ENCODE measurements at places on chromosomes 11 and 22.

DNA sequence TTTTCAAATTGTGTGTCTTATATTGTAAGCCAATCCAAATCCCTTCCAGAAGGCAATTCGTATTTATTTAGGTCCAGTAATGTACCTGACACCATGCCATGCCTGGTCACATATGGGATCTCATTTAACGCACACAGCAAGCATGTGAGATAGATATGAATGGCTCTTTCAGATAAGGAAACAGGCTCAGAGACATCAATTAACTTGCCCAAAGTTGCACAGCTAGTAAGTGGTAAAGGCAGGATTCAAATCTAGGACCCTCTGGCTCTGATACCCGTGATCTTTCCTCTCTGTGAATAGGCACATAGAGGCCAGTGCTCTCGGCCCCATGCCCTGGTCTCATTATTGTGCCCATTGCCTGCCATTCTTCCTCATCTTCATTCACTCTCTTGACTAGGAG is 34.3 kb downstream of the KCNJ4 start:
- no peak for DNase-seq

DNA sequence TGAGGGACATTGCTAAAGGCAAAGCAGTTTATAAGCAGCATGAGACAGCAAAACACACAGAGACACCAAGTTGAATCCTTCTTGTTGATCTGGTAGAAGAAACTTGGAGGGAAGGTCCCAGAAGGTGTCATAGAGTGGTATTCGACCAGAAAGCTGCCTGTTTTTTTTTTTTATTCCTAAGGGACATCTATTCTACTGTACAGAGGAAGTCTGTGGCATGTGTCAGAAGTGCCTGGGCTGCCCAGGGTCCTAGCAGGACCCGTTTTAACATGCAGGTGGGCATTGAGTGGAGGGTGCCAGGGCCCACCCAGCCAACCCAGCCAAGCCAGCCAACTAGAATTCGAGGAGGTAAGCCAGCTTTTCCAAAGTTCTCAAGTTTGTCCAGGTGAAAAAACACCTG is 68.0 kb upstream of the ATXN10 start:
- no peak for DNase-seq

DNA sequence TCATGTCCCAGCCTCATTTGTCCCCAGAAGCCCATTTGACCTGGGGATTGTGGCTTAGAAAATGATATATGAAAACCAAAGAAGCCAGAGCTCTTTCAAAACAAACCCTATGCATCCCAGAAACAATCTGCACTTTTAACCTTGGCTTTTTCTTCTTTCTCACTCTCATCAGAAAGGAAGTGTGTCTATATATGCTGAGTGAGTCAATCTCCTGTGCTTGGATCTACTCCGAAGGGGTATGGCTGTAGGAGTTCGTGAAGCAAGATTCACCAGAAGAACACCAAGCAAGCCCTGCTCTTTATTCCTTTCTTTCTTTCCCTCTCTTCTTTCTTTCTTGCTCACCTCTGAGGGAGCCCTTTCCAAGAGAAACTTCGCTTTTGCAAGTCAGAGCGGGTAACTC is 636 bp downstream of the PAMR1 start:
- DNase-seq: no peak

DNA sequence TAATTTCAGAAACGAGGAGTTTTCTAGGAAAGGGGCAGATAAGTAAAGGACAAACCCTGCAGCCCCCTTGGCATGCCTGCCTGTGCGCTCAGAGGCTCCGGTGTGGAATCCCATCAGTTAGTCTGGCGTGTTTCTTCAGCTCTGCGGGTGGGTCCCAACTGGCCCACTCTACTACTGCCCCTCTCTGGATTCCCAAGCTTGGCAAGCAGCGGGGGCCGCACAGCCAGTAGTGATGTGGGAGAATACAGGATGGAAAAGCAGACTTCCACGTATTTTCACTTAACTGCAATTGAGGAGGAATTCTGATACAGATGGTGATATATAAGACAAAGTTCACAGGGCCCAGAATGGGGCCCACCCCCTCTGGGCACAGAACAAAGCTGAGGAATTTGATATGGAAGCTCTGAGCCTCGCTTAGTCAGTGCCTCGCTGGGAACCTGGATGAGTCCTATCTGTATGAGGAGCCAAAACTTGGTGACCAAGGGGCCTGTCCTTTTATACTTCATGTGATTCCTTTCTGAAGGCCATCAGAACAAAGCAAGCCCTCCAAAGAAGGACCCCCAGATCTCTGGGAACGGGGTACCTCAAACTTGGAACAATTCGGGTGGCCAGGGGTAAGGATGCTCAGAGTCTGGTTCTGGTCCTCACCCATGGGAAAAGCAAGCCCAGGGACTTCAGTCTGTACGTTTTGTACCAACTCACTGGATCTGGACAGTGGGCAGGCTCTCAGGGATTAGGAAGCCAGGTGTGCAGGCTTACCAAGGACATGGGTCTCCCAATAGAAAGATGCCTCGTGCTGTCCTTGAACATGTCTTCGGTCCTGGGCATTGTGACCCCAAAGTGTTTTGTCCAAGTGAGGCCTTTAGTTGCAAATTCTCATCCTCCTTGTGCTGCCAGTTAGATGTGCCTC is 26.0 kb downstream of the RELT start:
- DNase-seq: no peak

- no peak for DNase-seq
Measured at GRCh38 chr11:88553204-88553603, 215.7 kb upstream of the CTSC start.

- DNase-seq: peak; percentile 4
Measured at GRCh38 chr11:113474362-113475159, 637 bp downstream of the DRD2 start.

DNA sequence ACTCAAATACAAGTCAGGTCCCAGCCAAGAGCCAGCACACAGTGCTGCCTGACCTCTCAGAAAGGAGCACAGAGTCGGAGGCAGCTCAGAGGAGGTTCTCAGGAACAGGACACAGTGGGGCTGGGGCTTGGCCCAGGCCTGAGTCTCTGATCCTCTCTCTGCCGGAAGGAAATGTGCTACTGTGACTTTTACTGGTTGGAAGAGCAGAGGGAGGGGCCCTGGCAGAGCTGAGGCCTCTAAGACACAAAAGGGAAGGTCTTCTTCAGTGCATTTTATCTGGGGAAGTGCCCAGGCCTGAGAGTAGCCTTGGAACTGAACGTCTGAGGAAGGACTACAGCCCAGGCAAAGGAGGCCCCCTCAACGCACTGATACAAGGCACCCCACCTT is 16.2 kb upstream of the CASTOR1 start:
- DNase-seq: peak; percentile 25

- no peak for DNase-seq
Measured at GRCh38 chr11:47352556-47352955, at the start of gene MYBPC3. Gene MYBPC3 (minus strand): TSS chr11:47352702. CDS start chr11:47352647, 55 bp downstream.

DNA sequence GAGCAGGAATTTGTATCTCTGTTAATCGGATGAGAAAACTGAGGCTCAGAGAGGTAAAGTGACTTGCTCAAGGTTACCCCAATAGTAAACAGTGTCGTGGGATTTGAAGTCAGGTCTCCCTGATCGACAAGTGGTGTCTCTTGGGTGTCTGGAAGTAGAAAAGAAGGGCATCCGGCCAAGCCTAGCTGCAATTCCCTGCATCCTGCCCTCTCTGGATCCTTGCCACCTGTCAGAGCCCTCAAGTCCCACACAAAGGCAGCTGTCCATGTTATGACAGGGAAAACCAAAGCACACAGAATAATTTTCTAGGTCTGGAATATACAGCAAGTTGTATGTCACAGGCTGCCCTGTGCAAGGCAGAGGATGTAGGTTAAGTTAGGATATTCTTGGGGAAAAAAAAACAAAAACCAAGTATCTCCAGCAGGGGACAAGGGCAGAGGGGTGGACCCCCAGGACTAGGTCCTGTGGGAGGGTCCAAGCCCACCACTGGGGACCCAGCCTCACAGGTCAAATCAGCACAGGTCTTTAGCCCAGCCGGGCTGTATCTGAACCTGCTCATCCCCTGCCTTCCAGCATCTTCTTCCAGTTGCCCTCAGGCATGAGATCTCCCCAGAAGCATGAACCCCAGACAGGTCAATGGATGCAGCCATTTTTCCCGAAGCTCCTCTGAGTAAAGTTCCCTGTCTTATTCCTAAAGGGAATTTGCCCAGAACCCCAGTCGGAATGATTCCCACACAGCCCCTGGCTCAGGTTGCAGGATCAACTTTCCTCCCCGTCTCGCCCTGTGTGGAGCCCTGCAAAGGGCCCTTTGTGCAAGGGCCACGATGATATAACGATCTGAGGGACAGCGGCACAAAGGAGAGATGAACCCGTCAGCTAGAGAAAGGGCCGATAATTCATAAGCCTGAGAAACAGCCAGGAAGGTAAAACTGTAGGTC is 15.0 kb downstream of the USH1C start:
- DNase-seq: no peak

DNA sequence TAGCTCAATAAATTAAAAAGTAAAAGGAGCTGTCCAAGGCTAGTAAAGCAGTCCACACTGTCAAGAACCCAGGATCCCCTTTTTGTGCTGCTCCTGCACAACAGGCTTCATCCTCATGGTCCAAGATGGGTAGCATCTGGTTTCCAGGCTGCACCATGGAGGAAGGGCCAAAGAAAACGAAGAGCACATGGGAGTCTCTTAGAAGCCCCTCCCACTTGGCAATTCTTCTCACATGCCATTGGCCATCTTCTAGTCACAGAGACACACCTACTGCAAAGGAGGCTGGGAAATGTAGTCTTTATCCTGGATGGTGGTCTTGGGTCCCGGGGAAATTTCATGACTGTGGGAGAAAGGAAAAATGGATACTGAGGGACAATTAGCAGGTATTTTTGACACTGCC is 37.8 kb downstream of the PRR5L start:
- no peak for DNase-seq
